ENCODE measurements at places on chromosomes 7 and 10. TPM values are rescaled to one million over a fixed set of nuclear protein-coding genes. Genes with fewer than 3 reads are reported as not detected.

GRCh38 chr10:127196282-127197153, at the start of gene INSYN2A:
Gene INSYN2A (minus strand): TSS chr10:127196591. CDS start chr10:127176395, 20,196 bp downstream.
- H3K4me3 ChIP-seq, result no peak within 1 kb of the TSS
- H3K4me1 ChIP-seq, result no peaks in the 10 kb centered on the region
- peak; percentile 25 for DNase-seq

DNA sequence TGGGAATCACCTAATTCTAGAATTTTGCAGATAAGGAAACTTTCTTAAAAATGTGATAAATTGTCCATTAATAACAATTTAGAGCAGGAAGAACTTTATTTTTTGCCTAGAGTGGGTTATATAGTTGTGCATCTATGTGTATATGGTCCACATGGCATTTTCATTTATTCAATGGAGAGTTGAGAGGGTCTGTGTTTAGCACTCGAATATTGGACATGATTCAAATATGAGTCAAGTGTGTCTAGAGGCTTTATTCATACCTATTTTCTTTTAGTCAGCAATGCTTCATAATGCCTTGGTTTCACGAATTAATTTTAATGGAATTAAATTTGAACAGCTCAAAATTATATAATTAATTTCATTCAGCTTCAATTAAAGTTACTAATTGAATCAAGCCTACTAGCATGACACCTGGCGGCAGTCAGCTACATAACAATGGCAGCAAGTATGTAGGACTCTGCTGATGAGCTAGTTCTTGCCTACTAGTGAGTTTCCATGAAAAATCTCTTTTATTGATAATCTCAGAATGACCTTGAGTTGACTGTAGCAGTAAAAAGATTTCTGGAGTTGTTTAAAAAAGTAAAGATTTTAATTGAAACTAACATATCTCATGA, 17.7 kb downstream of the MDFIC start:
- no peak overlapping the region for H3K27ac ChIP-seq
- no peaks in the 10 kb centered on the region for H3K4me1 ChIP-seq
- peaks cover 8% of the 10 kb centered on the region for H3K36me3 ChIP-seq
- H3K4me3 ChIP-seq, result no peak overlapping the region
- no peak for DNase-seq
- no peaks in the 10 kb centered on the region for H3K27me3 ChIP-seq

GRCh38 chr7:68246189-68246633, 1249.6 kb downstream of the TYW1 start:
- no peaks in the 10 kb centered on the region for H3K36me3 ChIP-seq
- no peaks in the 10 kb centered on the region for H3K27me3 ChIP-seq
- peaks cover 30% of the 10 kb centered on the region for H3K4me1 ChIP-seq
- DNase-seq, result peak; percentile 99
- H3K4me3 ChIP-seq, result peak overlapping the region; percentile 6

DNA sequence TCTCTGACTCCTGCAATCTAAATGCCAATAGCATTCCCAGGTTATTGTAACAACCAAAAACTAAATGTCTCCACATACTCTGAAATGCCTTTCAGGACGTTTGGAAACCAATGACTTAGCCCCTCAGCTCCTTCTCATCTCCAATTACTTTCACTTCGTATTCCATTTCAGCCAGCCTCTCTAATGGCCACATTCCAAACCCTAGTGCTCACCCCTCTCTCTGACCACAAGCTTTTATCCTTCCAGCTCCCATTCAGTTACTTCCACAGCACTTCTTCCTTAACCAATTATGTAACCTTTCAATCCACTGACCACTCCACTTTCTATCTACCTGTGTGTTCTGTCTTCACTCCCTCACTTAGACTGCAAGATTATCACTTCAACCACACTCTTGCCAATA, 4.3 kb downstream of the NOC3L start:
- peaks cover 8% of the 10 kb centered on the region for H3K36me3 ChIP-seq
- H3K4me1 ChIP-seq, result peaks cover 27% of the 10 kb centered on the region
- peak overlapping the region; percentile 14 for H3K4me3 ChIP-seq
- H3K27me3 ChIP-seq, result no peaks in the 10 kb centered on the region

PLEKHS1 gene
- total RNA-seq, result 4.9 TPM

SH2D4B gene
- total RNA-seq, result 0.24 TPM

- no peaks in the 10 kb centered on the region for H3K36me3 ChIP-seq
- H3K27ac ChIP-seq, result no peak overlapping the region
- H3K27me3 ChIP-seq, result no peaks in the 10 kb centered on the region
- DNase-seq, result no peak
- H3K4me1 ChIP-seq, result no peaks in the 10 kb centered on the region
Measured at GRCh38 chr10:109887243-109887642, 36.1 kb downstream of the XPNPEP1 start.

- H3K27me3 ChIP-seq, result no peaks in the 10 kb centered on the region
- peaks cover 14% of the 10 kb centered on the region for H3K36me3 ChIP-seq
- peak; percentile 54 for DNase-seq
- no peaks in the 10 kb centered on the region for H3K4me1 ChIP-seq
Measured at GRCh38 chr7:786472-787255, 45.6 kb upstream of the SUN1 start.

VPS37D gene
- total RNA-seq, result 12.4 TPM

DNA sequence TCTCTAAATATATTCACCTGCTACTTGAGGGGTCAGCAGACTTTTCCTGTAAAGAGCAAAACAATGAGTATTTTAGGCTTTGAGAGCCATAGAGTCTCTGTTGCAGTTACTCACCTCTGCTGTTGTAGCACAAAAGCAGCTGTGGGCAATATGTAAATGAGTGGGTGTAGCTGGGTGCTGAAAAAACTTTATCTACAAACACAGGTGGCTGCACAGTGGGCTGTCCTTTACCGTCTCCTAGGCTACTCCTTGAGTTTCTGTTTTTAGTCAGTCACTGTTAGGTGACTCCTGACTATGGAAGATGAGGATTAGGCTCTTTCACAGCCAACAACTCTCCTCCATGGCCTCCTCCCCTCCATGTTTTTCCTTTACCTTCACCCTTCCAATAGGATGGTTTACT, 286.1 kb upstream of the C7orf33 start:
- H3K36me3 ChIP-seq, result no peaks in the 10 kb centered on the region
- H3K27me3 ChIP-seq, result peaks cover 21% of the 10 kb centered on the region
- DNase-seq, result no peak
- H3K4me1 ChIP-seq, result no peaks in the 10 kb centered on the region
- H3K4me3 ChIP-seq, result no peak overlapping the region
- no peak overlapping the region for H3K27ac ChIP-seq

- peaks cover 12% of the 10 kb centered on the region for H3K4me1 ChIP-seq
- DNase-seq, result peak; percentile 61
- H3K27me3 ChIP-seq, result no peaks in the 10 kb centered on the region
- no peaks in the 10 kb centered on the region for H3K36me3 ChIP-seq
Measured at GRCh38 chr10:88091490-88092061, 228.2 kb downstream of the PTEN start.

DNA sequence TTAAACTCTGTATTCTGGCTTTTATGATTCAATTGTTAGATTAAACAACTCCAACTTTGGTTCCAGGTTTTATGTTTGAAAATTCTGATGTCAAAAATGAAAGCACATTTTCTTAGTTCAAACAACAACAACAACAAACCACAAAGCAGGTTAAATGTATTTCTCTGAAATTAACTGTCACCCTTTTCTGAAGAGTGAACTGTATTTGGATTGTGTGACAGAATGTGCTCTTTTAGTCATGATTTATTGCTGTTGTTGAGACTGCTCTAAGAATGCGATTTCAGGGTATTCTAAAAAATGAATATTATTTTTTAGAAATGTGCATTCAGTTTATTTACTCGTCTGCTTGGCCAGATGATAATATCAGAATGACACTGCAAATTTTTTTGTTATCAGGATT, 144.1 kb downstream of the GNAI1 start:
- DNase-seq, result no peak
- no peaks in the 10 kb centered on the region for H3K27me3 ChIP-seq
- H3K4me3 ChIP-seq, result no peak overlapping the region
- H3K4me1 ChIP-seq, result peaks cover 20% of the 10 kb centered on the region
- peak overlapping the region; percentile 59 for H3K27ac ChIP-seq

DNA sequence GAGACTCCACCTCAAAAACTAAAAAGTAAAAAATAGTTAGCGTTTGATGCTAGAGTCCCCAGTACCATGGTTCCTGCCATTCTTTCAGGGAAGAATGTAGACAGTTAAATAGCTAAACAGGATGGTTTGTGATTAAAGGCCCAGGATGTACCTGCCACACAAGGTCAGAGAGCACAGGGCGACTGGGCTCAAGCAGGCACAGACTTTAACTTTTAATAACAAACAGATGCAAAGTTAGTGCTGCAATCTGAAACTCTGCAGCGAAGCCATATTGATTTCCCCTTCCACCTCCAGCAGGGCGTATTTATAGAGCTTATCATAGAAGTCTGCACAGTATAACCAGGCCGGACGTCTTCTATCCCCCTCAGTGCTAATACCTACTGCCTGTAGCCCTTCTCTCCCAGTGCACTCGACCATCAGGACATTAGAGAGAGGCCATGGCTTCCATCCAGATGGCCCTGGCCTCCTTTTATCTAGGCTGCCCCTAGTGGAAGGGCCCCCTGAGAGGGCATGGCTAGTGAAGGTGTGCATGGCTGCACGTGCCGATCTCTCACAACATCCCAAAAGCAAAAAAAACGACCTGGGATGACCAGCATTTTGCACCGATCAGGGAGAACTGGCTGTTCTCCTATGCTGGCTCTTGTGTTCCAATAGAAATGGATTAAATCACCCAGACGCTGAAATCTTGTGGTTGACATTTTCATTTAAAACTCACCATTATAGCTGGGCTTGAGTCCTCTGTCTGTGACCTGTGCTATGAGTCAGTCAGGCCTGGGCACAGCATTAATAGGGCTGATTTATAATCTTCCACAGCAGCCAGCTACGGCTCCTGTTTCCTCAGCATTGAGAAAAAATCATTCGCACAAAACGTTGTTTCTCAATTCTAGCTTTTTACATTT, 7.6 kb upstream of the BAG3 start:
- no peak overlapping the region for H3K27ac ChIP-seq
- no peak for DNase-seq
- H3K4me3 ChIP-seq, result no peak overlapping the region
- no peaks in the 10 kb centered on the region for H3K4me1 ChIP-seq

- H3K4me1 ChIP-seq, result peaks cover 28% of the 10 kb centered on the region
- H3K27ac ChIP-seq, result peak overlapping the region; percentile 13
- DNase-seq, result no peak
- no peak overlapping the region for H3K4me3 ChIP-seq
Measured at GRCh38 chr7:27605689-27606269, 56.9 kb downstream of the HIBADH start.

PCLO gene
- total RNA-seq, result 2.6 TPM

GRCh38 chr10:68402276-68402675, 4.8 kb downstream of the RUFY2 start:
- no peak overlapping the region for H3K27ac ChIP-seq
- H3K36me3 ChIP-seq, result peaks cover 15% of the 10 kb centered on the region
- no peak for DNase-seq
- H3K27me3 ChIP-seq, result no peaks in the 10 kb centered on the region

- no peak overlapping the region for H3K27ac ChIP-seq
- no peak overlapping the region for H3K4me3 ChIP-seq
- H3K36me3 ChIP-seq, result no peaks in the 10 kb centered on the region
Measured at GRCh38 chr10:130425169-130425568, 289.0 kb downstream of the GLRX3 start.

DNA sequence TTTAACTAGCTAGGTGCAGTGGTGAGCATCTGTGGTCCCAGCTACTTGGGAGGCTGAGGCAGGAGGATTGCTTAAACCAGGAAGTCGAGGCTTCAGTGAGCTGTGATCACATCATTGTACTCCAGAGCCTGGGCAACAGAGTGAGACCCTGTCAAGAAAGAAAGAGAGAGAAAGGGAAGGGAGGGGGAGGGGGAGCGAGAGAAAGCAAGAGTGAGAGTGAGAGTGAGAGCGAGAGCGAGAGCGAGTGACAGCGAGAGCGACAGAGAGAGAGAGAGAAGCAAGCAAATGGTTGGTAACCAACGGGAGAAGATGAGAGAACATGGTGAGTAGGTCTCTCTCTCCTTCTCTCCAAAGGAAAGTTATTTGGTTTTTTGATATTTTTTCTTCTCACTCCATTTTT, 69.8 kb upstream of the DGKI start:
- no peak overlapping the region for H3K27ac ChIP-seq
- peaks cover 4% of the 10 kb centered on the region for H3K36me3 ChIP-seq
- DNase-seq, result no peak
- H3K27me3 ChIP-seq, result no peaks in the 10 kb centered on the region

OR13A1 gene
- 0.15 TPM for total RNA-seq

GRCh38 chr7:149286811-149287400, 24.9 kb downstream of the ZNF783 start:
- no peaks in the 10 kb centered on the region for H3K36me3 ChIP-seq
- H3K27ac ChIP-seq, result no peak overlapping the region
- no peak for DNase-seq

- H3K4me3 ChIP-seq, result no peak overlapping the region
- no peaks in the 10 kb centered on the region for H3K36me3 ChIP-seq
- no peak for DNase-seq
- no peaks in the 10 kb centered on the region for H3K4me1 ChIP-seq
- H3K27me3 ChIP-seq, result peaks cover 16% of the 10 kb centered on the region
Measured at GRCh38 chr7:69605546-69605945, 7.3 kb downstream of the AUTS2 start.

OR2A5 gene
- total RNA-seq, result not detected

DEPP1 gene
- total RNA-seq, result 15.1 TPM

GRCh38 chr7:132486274-132486610, 90.0 kb downstream of the PLXNA4 start:
- no peaks in the 10 kb centered on the region for H3K36me3 ChIP-seq
- H3K4me3 ChIP-seq, result no peak overlapping the region
- H3K27me3 ChIP-seq, result peaks cover 100% of the 10 kb centered on the region
- DNase-seq, result no peak
- no peaks in the 10 kb centered on the region for H3K4me1 ChIP-seq
- no peak overlapping the region for H3K27ac ChIP-seq

DNA sequence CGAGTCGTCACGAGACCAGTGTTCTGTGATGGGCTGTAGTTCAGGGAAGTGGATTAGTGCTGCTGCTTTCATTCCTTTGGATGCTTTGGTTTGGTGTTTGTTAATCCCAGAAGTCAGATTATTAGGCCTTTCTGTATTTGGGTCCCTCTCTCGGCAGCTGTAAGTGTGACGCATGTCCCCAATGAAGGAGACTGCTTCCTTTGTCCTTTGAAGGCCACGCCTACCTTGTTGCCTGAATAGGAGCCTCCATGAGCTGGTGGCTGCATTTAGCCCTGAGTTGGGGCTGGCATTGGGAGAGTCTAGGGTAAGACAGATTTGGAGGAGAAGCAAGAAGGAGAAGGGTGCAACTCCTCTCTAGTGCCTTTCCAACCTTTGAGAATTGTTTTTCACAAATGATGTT, 34.5 kb downstream of the DOCK1 start:
- H3K27me3 ChIP-seq, result no peaks in the 10 kb centered on the region
- no peak overlapping the region for H3K27ac ChIP-seq

- H3K36me3 ChIP-seq, result no peaks in the 10 kb centered on the region
- no peak for DNase-seq
- no peak overlapping the region for H3K27ac ChIP-seq
- H3K27me3 ChIP-seq, result peaks cover 96% of the 10 kb centered on the region
- H3K4me1 ChIP-seq, result no peaks in the 10 kb centered on the region
Measured at GRCh38 chr10:49752584-49752983, 9.5 kb downstream of the OGDHL start.

DNA sequence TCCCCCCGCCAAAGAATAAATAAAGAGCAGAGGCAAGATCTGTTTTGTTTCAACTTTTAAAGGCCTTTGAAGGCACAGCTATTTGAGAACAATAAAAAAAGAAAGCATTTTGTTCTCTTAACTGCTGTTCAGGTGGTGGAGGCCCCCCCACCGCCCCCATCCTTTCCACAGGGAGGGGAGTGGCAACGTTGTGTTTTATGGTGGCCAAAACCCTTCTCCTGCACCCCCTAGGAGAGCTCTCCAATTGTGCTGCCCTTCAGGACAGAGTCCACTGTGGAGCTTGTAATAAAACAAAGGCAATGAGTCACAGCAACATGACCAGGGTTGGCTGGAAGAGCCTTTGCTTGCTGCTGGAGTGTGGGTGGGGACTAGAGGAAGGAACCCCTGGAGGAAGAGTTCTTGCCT, 987.9 kb downstream of the KCNMA1 start:
- H3K4me3 ChIP-seq, result no peak overlapping the region
- H3K4me1 ChIP-seq, result no peaks in the 10 kb centered on the region
- no peaks in the 10 kb centered on the region for H3K36me3 ChIP-seq
- no peaks in the 10 kb centered on the region for H3K27me3 ChIP-seq
- no peak for DNase-seq
- H3K27ac ChIP-seq, result no peak overlapping the region
